ENCODE measurements at places on chromosomes 13 and 19.

GRCh38 chr19:47445937-47446402 lies 25.7 kb downstream of the SLC8A2 start:
- DNase-seq = peak; percentile 24

DNA sequence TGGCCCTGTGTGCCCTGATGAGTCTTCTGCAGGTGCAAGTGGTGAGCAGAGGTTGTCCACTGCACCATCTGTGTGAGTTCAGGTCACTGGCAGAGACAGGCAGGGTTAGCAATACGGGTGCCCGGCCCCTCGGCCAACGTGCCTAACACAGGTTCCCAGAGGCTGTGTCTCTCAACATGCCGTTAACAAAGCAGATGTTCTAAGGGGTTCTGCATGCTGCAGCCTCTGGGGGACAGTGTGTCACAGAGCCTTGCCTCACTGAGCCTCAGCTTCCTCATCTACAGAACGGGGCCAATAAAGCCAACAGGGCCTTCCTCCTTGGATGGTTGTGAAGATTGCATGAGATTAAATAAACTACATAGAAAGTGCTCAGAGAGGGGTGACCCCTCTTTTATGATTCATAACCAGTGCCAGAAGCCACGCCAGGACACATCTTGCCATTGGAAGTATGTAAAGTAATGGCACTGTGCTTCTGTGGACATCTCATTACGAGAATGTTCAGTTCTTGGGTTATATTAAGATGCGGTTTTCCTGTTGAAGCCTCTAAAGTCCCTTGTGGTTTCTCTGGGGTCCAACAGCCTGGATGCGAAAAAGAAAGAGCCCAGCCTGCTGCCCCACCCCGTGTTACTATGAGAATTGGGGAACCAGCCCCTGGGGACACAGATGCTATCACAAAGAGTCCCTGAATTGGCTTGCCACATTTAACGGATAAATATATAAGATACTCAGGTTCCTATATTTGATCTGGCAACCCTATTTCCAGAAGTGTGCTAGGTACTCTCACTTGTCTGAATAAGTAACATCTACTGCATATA lies 11.2 kb upstream of the ARHGEF18 start:
- DNase-seq = no peak

- DNase-seq = no peak
Measured at GRCh38 chr13:80663788-80664187, 322.9 kb upstream of the SPRY2 start.

DNA sequence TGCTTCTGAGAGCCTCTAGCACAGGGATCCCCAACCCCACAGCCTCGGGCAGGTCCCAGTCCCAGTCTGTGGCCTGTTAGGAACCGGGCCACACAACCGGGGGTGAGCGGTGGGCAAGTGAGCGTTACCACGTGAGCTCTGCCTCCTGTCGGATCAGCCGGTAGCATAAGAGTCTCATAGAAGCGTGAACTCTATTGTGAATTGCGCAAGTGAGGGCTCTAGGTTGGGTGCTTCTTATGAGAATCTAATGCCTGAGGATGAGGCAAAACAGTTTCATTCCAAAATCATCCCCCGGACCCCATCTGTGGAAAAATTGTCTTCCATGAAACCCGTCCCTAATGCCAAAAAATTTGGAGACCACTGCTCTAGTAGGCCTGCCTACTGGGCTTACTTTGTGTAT lies 87.0 kb upstream of the UBL3 start:
- DNase-seq = no peak

DNA sequence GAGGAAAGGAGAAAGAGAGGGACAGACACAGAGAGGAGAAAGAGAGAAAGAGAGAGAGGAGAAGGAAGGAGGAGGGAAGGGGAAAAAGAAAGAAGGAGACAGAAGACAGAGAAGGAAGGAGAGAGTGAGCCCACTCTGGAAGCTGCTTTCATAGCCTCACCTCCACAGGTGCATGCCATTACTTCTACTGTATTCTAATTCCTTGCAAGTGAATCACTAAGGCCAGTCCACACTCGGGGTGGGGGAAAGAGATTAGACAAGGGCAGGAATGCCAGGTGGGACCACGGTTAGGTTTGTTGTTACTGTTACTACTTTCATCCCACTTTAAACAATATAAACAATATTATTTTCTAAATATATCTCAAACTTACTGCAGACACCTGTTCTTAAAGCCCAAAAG lies 684.5 kb upstream of the ARGLU1 start:
- no peak for DNase-seq

DNA sequence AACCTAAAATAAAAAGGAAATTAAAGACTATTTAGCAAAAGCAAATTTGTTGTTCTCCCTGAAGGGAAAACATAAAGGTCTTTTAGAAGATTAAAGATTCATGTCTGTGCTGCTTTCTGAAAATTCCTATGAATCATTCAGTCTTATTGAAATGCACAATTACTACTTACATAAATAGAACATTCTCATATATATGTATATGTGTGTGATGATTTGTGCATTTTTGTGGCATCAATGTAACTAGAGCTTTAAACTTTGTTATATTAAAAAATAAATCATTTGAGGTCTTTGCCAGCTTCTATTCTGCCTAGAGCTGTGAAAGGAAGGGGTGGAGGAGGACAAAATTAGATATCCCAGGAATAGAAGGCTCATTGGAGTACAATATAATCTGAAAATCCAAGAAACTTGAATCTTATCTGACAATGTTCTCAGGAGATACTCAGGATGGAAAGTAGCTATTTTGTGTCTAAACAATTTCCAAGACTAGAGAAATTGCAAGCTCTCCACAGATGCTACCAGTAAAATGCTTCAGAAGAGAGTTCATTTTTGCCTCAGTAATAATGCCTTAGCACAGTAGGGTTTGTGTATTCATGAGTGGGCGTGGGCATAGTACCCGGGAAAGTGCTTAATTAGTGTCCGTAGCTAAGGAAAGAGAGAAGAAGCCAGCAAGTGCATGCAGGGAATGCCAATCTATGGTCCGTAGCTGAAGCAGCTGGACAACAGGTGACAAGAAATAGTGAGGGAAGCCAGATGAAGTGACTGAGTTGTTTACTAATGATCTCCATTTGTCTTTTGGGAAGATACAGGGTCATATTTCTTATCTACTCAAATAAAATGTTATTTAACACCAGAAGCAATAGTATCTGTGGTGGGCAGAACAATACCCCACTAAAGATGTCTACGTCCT lies 395.5 kb upstream of the NBEA start:
- DNase-seq = no peak

All from NCI-H1105 treated with DMSO at 0.1 percent for 48 hours (cell line).